A549 treated with ZK216348 at 1 μM for 4 hours (cell line): ENCODE measurements at places on chromosomes 5 and 9. TPM values are rescaled to one million over a fixed set of nuclear protein-coding genes. Genes with fewer than 3 reads are reported as not detected.

The DAB2IP gene
- total RNA-seq = 10.3 to 15.4 TPM (median 12.9 TPM) in 5 replicates

The LHX2 gene
- 2.9 to 5.0 TPM (median 4.5 TPM) in 5 replicates for total RNA-seq

The NFIB gene
- total RNA-seq = 6.1 to 12.1 TPM (median 10.8 TPM) in 5 replicates

The TTC16 gene
- 0.05 TPM in 1 of 5 replicates, not detected in the others for total RNA-seq

The SLC6A18 gene
- not detected in 5 replicates for total RNA-seq

The RETREG1 gene
- 2.8 to 3.7 TPM (median 3.6 TPM) in 5 replicates for total RNA-seq

The MEGF10 gene
- not detected in 5 replicates for total RNA-seq

The HACD4 gene
- total RNA-seq = 0.69 to 1.1 TPM (median 1.0 TPM) in 5 replicates

The TEX48 gene
- total RNA-seq = not detected in 5 replicates

The WDR70 gene
- 9.4 to 14.5 TPM (median 11.7 TPM) in 5 replicates for total RNA-seq

The GRIA1 gene
- total RNA-seq = not detected in 5 replicates
